Stimulated activated CD4-positive, alpha-beta T cell treated with anti-CD3 and anti-CD28 coated beads, Interleukin-15, amount 100 ng/mL, for 1 hour (primary cell): ENCODE measurements at places on chromosomes 4 and X.

GRCh38 chrX:119130911-119131310, 3.3 kb upstream of the KIAA1210 start:
- no peak for DNase-seq

- no peak for DNase-seq
Observed at GRCh38 chrX:50428174-50428573, 42.5 kb downstream of the DGKK start.

- DNase-seq = no peak
Observed at GRCh38 chr4:752196-752861, 46.7 kb downstream of the PCGF3 start.

DNA sequence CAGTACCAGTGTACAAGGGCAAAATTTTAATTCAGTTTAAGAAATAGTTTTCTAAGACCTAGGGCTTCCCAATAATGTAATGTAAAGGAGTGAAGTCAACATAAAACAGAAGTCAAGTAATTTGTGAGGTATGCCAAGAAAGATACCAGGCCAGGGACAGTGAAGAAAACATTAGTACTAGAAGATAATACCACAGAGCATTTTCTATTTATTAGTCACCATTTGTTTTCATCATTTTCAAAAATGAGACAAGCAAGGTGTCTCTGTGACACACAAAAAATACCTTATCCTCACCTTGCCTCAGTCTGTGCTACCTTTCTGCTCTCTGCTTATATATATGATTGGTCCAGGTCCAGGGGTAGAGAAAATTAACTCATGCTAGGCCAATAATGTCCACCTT, 46.8 kb downstream of the VEGFC start:
- DNase-seq = no peak

GRCh38 chr4:37719021-37719420, 32.8 kb upstream of the RELL1 start:
- no peak for DNase-seq

DNA sequence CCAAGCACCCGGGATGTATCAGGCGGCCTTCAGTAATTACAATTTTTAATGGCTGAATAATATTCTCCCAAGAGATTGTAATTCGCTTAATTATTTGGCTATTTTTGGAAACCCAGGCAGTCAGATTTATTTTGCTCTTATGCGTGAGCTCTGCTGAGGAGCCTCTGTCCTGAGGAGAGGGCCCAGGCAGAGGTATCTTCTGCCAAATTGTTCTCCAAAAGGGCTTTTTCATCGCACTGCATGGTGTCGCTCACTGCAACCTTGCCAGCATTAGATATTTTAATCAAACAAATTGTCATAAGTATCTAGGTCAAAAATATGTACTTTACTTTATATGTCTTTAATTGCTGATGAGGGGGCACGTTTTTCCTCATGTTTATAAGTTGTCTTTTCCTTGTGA, 5.8 kb downstream of the ATP2B3 start:
- no peak for DNase-seq

DNA sequence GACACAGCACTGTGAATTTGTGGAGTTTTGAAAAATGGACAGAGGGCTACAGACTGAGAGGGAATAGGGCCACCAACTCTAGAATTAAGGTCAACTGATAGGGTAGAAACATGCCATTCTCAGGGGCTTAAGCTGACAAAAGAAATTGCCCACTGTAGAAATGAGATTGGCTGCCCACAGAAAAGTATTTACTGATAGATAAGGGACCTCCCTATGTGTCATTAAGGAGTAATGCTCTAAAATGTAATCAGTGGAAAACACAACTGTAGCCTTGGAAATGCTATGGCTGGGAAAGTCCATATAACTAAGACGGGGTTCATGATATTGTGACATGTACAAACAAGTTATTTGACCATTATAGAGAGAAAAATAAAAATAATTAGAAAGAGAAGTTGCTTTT, 4.6 kb downstream of the RTL9 start:
- DNase-seq = no peak

DNA sequence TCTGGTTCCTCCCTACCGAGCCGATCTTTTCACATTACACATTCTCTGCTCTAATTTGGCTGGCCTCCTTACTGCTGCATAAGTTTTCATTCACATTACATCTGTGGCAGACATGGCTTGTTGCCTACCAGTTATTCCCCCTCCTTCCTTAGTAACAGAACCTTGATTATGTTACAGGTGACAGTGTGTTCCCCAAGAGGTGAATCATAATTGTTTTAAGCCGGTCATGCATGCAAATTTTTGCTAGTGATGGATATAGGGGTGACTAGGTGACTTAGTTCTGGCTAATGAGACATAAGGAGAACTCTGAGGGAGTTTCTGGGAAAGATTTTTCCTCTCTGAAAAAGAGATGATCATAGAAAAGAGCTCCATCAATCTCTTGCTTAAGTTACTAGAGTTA, 8.4 kb upstream of the LAMP2 start:
- DNase-seq = no peak

DNA sequence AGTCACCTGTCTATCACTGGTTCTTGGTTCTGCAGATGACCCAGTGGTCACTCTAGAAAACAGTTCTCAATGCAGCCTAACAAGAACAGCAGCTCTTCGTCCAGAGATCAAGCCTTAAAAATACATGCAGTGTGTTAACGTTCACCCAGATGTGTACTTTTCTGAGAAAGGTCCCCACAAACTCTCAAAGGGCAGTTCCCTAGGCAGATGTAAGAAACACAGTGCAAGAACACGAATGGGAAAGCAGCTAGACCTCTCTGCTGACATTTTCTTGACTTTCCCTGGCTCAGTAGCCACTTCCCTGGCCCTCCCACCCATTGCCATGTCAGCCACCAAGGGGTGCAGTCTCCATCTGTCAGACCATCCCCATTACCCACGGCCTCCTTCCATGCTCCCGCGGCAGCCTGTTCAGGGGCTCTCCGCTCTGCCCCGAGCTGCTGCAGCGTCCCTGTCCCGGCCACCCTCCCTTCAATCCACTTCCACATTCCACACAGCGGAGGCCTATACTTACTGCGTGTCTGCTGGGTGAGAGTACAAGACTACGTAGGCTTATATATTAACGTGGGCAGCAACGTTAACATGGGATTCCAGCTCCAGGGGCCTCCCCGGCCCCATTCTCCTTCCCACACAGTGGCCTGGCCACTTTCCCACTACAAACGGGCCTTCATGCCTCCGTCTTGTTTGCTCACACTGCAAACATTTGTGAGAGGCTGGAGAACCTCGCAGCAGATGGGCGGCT, 34.3 kb downstream of the IRF2 start:
- no peak for DNase-seq

- no peak for DNase-seq
Observed at GRCh38 chr4:88908003-88908402, 149.0 kb downstream of the FAM13A start.

GRCh38 chr4:122000849-122001248, 49.0 kb upstream of the TRPC3 start:
- no peak for DNase-seq

- DNase-seq = no peak
Observed at GRCh38 chr4:97238956-97239666, 904.2 kb downstream of the STPG2 start.

DNA sequence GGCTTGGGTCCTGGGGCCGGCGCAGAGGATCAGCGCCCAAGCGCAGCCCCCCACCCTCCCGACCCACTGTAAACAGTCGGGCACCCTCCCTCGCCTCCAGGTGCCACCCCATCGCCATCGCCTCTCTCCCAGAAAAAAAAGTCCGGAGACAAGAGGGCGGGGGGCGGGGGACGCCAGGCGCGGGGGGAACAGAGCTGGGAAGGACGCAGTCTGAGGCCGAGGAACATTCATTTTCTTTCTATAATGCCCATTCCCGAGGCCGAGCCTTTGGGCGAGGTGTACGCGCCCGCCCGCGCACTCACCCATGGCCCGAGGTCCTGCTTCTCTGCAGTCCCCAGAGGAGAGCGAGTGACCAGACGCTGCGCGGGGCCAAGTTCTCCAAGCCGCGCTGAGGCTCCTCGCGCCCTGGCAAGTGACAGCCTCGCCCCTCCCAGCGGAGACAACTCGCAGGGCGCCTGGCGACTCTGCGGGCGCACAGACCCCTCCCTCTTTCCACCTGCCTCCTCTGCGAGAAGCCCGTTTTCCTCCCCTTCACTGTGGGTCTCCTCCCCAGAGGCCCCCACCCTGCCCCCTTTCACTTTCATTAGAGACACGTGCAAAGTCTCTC, 63.5 kb upstream of the WDR17 start:
- no peak for DNase-seq
